ENCODE measurements at places on chromosomes 3 and 15.

- DNase-seq: no peak
Observed at GRCh38 chr15:25242166-25242879, 196.5 kb downstream of the UBE3A start.

- DNase-seq: no peak
Observed at GRCh38 chr3:152769523-152769922, 65.4 kb upstream of the P2RY1 start.

- DNase-seq: no peak
Observed at GRCh38 chr3:16359331-16359730, 94.3 kb downstream of the OXNAD1 start.

DNA sequence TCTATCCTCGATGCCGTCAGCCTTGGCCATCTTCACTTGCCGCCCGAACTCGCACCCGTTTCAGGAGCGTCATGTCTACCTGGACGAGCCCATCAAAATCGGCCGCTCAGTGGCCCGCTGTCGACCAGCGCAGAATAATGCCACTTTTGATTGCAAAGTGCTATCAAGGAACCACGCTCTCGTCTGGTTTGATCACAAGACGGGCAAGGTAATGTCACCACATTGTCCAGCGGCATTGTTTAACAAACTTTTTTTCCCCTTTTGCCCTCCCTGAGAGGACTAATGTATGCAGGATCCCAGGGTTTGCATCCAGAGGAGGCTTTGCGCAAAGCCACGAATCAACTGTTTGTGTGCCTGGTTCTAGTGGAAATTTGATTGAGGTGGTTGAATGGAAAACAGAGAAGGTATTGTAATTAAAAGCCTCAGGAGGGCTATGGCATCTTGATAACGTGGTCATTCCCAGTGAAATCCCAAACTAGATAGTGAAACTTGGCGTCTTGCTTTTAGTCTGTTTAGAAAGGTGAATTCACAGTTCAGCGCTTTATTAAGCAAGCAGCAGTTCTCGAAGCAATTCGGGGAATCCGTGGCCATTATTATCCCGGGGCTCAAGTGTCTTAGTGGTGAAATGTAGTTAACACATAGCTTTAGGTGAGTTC is 1.7 kb downstream of the SLMAP start:
- DNase-seq: no peak

DNA sequence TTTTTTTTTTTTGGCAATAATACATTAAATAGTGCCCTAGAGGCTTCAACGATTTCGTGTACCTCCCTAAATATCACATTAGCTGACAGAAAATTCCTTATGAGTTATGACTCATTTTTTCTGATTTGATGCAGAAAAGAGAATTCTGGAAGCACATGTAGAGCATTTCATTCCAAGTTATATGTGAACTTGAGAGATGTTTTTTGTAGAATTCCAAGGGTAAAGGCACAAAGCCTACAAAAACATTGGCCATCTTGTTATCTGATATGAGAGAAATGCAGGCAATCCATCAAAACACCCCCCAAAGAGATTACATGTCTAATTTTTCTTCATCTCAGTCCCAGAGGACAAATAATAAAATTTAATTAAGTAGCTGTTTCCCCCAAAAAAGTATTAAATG is 6.7 kb upstream of the PFN2 start:
- no peak for DNase-seq

Data from AG09309 (cell line).